Erythroblast (primary cell): ENCODE measurements at places on chromosomes 3 and 15.

- no peak for DNase-seq
Measured at GRCh38 chr15:69793781-69794451, 303.8 kb downstream of the TLE3 start.

DNA sequence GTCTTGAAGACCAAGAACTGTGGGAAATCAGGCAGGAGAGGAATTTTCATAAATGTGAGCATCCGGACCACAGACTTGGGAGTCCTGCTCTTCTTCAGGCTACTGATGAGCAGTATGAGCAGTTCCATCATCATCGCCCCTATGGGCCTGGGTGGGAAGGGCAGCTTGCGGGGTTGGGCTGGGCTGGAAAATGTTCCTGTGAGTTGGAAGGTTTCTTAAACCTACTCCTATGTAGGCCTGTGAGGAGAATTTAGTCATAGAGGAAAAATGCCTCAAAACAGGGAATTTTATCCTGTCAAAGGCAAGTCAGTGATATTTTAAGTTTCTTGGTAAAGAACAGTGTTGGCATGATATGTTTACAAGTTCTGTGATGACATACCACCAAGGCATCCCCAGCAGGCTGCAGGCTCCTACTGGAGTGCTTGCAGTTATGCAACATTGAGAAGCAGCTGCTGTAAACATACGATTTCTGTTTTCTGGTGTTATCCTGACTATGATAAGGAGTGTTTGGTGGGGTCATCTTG lies 10.3 kb downstream of the MASP1 start:
- DNase-seq, result no peak

GRCh38 chr3:197811343-197811742 lies 20.3 kb downstream of the LRCH3 start:
- DNase-seq, result no peak

GRCh38 chr15:62147551-62147950 lies 17.5 kb downstream of the C2CD4B start:
- no peak for DNase-seq

DNA sequence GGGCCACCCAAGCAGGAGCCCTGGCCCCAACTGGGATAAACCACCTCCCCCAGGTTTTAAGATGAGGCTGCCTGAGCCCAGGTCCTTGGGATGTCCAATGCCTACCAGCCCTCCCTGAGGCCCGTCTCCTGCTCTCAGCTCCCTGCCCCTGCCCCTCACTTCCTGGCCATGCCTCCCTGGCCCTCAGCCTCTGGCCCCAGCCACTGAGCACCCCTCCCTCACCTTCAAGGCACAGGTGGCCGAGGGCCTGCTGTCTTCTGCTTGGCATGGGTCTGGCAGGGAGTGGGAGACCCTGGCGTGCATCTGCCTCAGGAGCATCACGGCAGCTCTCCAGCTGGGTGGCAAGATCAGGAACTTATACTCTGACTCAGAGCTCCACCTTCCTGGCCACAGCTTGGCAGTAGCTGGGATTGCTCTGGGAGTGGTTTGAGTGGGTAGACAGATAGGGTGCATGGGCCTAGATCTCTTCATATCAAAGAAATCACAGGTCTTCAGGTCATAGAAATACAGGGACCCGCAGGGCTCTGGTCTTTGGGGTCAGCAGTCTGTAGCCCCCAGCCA lies at the start of gene PLA2G4E:
TSS of gene PLA2G4E (minus strand) at position 330 of the 561 bp plus-strand sequence. CDS start at position 318, 12 bp downstream.
- DNase-seq, result no peak

DNA sequence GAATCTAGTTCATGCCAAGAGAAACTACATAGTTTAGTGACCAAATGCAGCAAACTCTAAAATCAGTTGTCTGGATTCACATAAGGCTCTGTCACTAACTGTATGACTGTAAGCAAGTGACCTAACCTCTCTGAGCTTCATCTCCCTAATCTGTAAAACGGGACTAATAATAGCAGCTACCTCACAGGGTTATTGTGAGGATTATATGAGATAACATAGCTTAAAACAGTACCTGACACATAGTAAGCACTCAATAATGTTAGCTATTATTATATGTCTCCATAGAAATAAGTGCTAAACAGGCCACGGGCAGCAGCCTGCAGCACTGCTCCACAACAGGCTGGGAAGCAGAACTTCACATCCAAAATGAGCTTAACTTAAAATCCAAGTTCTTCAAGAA lies 30.2 kb downstream of the NPTN start:
- no peak for DNase-seq
